Ureter (tissue), 1 donor: ENCODE measurements at places on chromosomes 2 and 18.

DNA sequence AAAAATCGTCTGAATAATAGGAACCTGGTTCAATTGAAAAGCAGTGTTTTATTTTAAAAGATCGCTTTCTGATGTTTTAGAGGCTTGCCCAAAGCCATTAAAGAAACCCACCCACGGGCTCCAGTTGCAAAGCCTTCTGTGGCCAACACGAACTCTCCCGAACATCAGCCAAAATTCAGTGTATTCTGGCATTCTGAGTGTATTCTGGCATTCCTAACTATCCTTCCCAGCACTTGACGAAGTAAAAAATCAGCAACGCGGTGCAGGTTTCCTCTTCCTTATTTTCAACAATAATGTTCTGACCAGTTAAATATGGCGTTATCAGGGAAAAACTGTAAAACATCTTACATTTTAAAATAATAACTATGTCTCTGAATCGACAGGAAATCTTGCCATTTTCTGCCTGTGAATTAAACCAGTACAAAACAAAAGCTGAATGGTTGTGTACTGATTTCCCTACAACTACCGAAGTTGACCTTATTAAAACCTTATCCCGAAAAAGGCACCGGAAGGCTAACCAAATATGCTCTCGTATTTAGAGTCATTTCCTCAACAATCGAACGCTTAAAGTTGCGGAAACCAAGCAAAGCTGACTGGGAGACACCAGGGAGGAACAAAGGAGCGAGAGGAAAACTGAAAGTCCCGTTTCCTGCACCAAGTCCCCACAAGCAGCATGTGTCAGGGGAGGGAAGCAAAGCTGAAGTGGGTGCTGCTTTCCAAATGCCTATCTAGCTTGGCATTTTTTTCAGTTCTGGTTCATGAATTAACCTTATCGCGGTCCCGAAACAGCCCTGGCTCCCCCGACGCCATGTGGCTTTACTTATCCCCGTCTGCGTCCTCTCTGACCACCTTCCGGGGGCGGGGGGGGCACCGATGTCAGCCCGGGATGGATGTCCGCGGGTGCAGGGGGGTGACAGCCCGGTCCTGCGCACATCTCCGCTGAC is 44.3 kb downstream of the ZNF516 start:
- DNase-seq: peak; percentile 61

GRCh38 chr18:41128126-41128525 is 826.9 kb upstream of the PIK3C3 start:
- DNase-seq: no peak

GRCh38 chr2:31287654-31288053 is 53.7 kb downstream of the EHD3 start:
- no peak for DNase-seq

DNA sequence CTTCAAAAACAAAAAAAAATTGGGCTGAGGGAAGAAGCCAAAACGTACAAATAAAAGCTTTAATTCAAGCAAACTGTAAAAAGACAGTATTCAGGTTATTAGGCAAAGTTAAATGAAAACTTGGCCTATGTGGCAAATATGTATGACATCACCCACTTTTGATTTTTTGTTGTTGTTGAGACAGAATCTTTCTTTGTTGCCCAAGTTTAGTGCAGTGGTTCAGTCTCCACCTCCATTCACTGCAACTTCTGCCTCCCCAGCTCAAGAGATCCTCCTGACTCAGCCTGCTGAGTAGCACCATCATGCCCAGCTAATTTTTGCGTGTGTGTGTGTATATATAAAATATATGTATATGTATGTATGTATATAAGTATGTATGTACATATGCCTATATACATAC is 440.4 kb upstream of the NRXN1 start:
- no peak for DNase-seq

- peak; percentile 49 for DNase-seq
These were observed 4.7 kb downstream of the NRP2 start for GRCh38 chr2:205686783-205687640.

DNA sequence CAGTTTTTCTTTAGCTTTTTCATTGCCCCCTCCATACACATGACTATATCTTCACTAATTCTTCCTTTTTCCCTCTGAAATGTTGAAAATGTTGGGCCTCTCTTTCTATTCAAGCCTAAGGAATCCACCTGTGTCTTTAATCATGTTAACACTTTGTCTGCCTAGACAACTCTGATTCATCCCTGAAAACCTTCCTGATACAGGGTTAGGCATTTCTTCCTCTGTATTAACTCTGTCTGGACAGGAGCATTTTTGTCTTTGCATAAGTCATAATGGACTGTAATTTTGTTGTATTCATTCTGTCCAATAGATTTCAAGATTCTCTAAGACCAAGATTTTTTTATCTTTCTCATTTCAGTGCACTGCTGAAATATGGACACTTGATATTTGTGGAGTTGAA is 297.3 kb downstream of the IKZF2 start:
- DNase-seq: no peak

DNA sequence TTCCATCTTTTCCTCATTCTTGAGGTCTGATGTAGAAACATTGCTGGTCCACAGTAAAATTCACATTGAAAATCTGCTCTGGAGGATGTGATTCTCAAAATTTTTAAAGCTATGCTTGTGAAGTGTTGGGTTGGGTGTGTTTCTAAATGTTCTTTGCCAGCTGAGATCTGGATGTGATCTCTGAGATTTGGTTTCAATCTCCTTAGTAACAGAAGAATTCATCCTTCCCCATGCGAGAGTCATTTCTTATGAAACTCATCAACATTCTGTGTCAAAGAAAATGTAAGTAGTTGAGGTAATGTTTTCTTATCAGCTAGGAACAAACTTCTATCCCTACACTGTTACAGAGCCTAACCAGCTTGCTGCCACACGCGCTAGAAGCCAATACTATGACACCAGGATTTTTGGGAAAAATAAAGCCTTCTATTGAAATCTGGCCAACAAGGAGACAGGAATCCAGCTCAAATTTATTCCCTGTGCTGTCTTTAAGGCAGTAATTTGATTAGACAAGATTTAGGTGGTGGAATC is 134.9 kb downstream of the PTH2R start:
- DNase-seq: no peak

DNA sequence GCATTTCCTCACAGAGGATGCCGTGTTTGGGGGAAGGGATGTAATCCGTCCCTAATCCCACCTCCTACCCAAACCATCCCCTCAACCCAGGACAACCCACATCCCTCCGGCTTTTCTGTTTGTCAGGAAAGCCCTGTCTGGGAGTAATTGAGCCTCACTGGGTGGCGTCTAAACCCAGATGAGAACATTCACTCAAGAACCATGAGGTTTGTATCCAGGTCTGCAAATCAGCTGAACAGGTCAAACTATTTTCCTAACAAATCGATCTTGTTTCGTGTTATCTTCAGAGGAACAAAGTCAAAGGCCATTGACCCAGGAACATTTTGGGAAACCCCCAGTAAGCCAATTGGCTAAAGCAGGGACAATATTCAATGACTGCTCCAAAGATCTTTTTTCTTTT is 25.7 kb downstream of the CYP27C1 start:
- no peak for DNase-seq
